Fibroblast of villous mesenchyme (primary cell): ENCODE measurements at places on chromosomes 2 and 18. TPM values are rescaled to one million over a fixed set of nuclear protein-coding genes. Genes with fewer than 3 reads are reported as not detected.

The C2orf80 gene
- not detected in 2 replicates for total RNA-seq

The OTOF gene
- total RNA-seq = under 0.01 TPM in 2 replicates

The MYO1B gene
- 137 and 177 TPM in 2 replicates for total RNA-seq

The PDCD1 gene
- total RNA-seq = not detected in 2 replicates

DNA sequence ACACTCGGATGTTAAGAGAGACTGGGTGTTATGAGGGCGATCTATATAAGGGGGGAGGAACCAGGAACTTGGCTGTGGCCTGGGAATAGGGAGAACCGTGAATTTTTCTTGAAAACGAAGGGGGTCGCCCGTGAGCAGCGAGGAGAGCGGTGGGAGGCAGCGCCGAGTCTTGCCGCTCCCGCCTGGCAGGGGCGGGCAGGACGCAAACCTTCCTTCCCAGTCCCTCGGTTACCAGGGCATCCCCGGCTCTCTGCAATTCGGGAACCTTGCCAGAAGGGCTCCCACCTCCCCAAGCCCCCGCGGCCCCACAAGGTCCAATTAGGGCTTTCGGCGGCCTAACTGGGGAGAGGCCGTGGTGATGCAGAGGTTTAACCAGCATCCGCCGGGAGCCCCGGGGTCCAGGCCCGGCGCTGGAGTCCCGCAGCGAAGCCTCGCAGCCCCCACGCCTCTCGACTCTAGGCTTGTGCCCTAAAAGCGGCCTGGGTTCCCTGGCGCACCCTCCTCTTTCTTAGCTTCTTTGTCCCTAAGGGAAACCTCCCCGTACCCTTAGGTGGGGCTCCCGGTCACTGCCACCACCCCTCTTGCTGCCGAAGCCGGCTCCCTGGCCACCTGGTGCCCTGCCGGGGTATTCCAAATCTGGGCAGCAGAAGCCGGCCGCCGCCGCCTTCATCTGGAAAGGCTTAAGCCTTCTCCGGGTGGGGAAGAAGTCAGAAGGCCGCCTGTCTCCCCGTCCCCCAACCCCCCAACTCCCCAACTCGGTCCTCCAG is 680 bp upstream of the FHOD3 start:
- DNase-seq = peak; percentile 62

DNA sequence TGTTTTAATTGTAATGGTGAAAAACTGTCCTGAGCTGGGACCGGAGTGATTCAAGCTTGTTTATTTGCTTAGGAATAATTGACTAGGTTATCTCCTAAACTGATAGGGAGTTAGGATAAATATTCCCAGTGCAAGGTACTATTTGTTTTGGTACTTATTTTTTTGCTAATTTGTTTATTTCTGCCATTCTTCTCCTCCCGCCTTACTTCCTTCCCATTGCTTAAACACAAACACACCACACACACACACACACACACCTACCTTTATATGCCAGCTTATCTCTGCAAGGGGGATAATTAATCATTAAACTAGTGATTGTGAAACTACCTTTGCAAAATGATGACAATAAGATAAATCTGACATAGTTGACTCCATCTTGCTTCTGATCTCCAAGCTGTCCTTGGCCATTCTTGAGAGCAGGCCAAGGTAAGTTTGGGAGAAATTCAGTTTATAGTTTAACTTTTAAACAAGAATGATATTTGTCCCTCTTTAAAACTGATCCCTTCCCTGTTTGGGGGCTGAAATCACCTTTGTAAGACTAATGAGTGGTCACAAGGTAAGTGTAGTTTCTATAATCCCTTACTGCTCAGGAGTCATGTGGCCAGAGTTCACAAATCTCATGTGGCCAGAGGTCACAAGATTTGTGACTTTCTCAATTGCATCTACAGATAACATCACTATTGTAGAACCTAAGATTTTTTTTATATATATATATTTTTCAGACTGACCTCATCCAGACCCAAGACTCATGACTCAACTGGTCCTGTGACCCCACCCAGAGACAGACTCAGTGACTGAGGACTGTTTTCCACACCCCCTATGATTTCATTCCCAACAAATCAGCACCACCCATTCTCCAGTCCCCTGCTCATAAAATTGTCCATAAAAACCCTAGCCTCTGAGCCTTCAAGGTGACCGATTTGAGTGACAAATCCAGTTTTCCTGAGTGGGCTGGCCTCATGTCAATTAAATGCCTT is 83.1 kb upstream of the LRRTM4 start:
- no peak for DNase-seq

DNA sequence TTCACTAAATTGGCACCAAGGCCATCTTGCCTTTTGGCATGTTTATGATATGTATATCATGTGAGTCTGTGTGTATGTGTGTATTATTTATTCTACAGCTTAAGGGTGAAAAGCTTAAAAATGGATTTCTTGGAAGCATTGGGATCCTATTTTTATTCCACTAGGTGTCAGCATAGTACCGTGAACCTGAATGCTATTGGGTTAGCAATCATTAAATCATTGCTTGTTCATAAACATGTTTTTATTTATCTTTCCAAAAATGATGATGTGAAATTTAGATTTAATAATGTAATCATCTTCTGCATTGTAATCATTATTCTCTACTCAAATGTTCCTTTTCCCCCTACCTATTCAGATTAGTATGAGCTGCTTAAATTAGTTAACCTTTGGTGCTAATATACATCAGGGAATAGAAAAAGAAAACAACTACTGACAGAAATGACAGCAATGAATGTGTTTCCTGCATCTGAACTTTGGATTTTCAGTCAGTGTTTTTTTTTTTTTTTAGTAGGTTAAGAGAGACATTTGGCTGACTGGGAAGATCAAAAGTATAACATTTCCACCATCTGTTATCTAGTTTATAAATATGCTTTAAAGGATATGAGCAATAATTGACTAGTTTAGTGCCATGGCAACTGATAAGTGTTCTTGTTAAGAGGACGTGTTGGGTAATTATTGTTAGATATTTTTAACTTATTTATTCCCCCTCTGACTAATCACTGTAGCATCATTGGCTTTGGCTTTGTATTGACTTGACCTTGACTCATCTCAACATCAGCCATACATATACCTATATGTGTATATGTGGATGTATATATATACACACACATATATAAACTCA is 14.1 kb upstream of the ZSWIM2 start:
- peak; percentile 52 for DNase-seq

DNA sequence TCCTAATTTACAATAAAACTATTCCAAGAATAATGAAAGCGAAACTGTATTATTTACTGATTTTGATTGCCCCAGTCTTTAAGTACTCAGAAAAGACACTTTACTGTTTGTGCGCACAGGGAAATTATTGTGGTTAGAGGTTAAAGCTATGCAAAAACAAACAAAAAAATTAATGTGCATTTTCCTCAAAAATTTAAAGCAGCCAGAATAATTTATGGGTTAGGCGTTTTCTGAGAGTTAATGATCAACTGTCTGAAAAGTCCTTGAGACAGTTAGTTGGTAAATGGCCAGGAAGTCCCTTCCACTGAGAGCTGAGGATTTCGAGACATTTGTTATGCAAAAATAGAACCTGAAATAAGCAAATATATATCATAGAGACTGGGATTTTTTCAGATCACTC is 143.3 kb downstream of the IRS1 start:
- peak; percentile 90 for DNase-seq

DNA sequence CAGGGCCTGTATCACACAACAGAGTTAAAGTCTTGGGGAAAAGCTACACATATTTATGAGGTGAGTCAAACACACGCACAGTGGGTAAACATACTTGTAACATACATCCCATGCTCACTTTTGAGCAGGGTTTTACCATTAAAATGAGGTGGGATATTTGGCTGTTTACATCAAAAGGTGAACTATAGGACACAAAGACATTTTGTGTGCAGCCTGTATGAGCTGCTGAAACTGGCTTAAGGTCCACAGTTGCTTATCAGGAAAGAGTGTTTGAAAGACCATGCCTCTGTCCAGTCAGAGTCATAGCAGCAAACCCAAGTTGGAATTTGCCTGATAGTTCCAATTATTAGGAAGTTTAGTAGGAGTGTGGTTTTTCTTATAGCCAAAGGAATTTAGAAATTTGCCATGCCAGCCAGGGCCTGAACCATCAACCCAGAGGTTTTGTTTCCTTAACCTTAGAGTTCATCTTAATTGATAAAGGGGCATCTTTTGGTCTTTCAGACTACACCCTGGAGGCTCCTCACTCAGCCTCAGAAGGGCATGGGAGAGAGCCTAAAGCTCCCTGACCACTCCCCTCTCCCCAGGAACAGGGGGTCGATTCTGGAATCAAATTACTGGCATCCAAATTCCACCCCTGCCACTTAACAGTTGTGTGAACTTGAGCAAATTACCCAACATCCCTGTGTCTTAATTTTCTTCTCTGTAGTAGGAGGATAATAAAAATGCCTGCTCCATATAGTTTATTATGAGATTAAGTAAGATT is 29.9 kb upstream of the L3MBTL4 start:
- DNase-seq = no peak

- no peak for DNase-seq
Measured at GRCh38 chr2:25281522-25281921, 60.2 kb downstream of the DNMT3A start.

GRCh38 chr2:209642146-209642820 is 129.3 kb upstream of the UNC80 start:
- no peak for DNase-seq

DNA sequence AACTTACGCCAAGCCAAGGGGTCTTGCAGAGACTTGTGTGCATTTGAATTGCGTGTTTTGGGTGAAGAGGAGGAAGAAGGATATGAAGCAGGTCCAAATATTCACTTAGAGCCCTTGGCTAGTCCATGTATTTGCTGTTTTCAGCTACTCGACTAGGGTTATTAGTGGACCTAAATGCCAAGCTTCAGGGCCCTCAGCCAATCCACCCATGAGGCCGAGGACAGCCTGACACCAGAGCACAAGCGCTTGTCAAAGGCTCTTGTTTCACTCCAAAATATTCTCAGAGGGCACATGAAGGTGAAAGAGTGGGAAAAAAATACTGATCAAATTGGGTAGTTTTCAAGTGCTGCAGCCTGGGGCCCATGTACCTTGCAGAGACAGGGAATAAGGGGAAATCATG is 174.8 kb upstream of the ACAA2 start:
- DNase-seq = no peak
